ENCODE measurements at places on chromosomes 5 and 9.

- peaks cover 3% of the 10 kb centered on the region for H3K4me1 ChIP-seq
- no peak overlapping the region for H3K4me3 ChIP-seq
- H3K27ac ChIP-seq: no peak overlapping the region
- H3K36me3 ChIP-seq: no peaks in the 10 kb centered on the region
Measured at GRCh38 chr5:172541773-172542136, 87.4 kb upstream of the SH3PXD2B start.

DNA sequence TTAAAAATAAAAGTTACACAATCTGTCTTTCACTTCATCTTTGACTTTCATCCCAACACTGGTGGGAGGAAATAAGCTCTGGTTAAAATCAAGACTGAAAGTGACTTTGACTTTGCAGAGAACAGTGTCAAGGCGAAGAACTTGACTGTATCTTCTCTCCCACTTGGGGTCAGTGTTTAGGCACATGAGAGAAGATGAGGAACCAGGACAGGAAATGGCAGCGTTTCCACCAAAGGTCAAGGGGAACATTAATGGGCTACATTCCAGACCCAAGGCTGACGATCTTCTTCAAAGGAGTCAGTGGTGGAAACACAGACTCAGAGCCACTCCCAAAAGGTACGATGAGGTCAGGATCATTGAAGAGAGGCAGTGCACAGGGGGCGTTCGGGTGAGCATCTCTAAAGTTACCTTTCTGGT, 409.5 kb downstream of the ARHGEF28 start:
- H3K36me3 ChIP-seq: no peaks in the 10 kb centered on the region
- no peaks in the 10 kb centered on the region for H3K27me3 ChIP-seq
- H3K27ac ChIP-seq: no peak overlapping the region
- H3K4me3 ChIP-seq: no peak overlapping the region
- DNase-seq: no peak
- H3K4me1 ChIP-seq: peaks cover 22% of the 10 kb centered on the region

DNA sequence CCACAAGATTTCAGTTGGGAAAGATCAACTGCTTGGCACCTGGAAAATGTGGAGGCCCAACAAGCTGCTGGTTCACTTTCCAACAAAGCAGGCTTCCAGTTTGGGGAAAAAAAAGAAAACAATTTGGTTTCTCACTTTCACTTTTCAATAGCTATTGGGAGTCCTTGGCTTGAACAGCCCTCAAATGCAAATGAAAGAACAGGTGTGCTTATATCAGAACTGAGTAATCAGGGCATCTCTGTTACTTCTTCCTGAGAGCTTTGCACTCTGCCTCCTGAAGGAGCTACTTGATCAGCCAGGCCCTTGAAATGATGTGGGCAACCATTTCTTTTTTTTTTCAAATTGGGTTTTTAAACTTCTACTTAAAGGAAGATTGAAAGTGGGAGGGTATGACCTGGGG, 73.5 kb downstream of the MFAP3 start:
- H3K27ac ChIP-seq: no peak overlapping the region
- DNase-seq: no peak
- H3K4me3 ChIP-seq: no peak overlapping the region
- H3K4me1 ChIP-seq: peaks cover 8% of the 10 kb centered on the region

GRCh38 chr5:3680821-3681220, 85.2 kb downstream of the IRX1 start:
- no peaks in the 10 kb centered on the region for H3K27me3 ChIP-seq
- no peak overlapping the region for H3K27ac ChIP-seq
- H3K4me1 ChIP-seq: no peaks in the 10 kb centered on the region
- H3K4me3 ChIP-seq: no peak overlapping the region

GRCh38 chr5:66553368-66553912, 42.8 kb upstream of the MAST4 start:
- H3K27me3 ChIP-seq: no peaks in the 10 kb centered on the region
- no peaks in the 10 kb centered on the region for H3K4me1 ChIP-seq
- DNase-seq: no peak
- H3K27ac ChIP-seq: no peak overlapping the region

All from osteocyte (in vitro differentiated cells).